Stimulated activated CD8-positive, alpha-beta memory T cell treated with anti-CD3 and anti-CD28 coated beads, Interleukin-7, amount 100 ng/mL, for 48 hours (primary cell): ENCODE measurements at places on chromosomes 12 and 14.

GRCh38 chr12:106769546-106769945, 4.9 kb upstream of the RIC8B start:
- DNase-seq, result no peak

DNA sequence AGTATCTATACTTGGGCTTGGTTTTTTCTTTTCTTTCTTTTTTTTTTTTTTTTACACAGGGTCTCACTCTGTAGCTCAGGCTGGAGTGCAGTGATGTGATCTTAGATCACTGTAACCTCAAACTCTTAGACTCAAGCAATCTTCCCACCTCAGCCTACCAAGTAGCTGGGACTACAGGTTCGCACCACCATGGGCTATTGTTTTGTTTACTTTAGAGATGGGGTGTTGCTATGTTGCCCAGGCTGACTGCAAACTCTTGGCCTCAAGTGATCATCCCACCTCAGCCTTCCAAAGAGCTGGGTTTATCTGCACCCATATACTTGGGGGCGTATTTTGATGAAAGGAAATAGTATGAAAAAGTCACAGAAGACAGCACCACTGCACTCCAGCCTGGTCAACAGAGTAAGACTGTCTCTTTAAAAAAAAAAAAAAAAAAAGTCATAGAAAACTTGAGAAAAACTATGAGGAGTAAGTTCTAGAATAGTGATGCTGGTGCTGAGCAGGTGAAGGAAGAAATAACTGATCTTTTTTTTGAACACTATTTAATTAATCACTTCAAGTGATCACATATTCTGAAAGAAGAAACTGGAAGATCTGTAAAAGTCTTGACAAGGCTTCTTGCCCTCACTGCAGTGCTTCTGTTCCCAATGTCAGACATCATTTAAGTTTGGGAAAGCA, 53.8 kb upstream of the NPFF start:
- DNase-seq, result no peak

DNA sequence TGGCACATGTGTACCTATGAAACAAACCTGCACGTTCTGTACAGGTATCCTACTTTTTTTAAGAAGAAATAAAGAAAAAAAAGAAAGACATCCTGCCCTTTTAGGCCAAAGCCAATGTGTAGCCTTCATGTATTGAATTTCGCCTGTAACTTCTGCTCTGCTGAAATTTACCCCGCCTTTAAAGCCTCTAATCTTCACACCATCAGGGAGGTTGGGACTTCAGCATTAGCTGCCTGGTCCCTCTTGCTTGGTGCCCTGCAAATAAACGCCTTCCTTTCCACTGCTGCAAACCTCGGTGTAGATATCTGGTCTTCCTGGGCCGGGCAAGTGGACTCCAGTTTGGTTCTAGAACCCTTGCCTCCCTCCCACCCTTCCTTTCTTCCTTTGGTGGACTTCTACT, 2.6 kb upstream of the KRT71 start:
- DNase-seq, result no peak

DNA sequence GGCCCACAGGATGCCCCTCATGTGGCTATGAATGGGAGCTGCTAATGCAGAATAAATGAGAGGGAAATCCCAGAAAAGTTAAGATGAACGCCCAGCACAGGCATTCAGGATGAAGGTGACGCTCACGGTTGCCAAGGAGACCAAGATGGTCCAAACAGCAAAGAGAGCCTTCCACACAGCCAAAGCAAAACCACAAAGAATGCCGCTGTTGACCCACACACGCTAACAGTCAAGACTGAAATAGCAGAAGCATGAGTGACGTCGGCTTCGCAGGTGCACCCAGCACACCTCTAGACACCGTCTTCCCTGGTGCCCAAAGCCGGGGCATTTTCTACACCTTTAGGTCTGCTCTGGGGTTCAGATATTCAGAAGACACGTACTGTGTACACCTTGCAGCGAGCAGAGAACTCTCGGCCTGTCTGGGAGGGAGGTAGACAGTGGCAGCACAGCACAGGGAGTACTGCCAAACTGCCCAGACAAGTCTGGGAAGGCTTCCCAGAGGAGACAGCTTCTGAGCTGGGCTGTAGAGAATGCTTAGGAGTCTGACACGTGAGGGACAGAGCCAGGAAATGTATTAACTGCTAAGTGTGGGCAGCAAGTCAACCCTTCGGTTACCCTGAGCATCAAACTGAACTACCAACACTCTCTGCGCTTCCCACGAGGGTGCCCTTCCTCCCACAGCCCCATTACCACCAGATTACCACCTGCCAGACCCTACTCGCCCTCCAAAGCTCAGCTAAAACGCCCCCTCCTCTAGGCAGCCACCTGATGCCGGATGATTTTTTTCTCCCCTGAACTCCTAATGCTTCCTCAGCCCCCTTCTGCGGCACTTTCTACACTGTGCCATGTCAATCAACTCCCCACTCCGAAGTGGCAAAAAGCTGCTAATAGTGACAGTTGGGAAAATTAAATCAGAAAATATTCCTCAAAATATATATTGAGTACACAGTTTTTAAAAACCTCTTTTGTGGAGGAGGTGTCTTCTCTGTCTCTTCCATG, 50.1 kb downstream of the CCDC88C start:
- DNase-seq, result peak; percentile 60

DNA sequence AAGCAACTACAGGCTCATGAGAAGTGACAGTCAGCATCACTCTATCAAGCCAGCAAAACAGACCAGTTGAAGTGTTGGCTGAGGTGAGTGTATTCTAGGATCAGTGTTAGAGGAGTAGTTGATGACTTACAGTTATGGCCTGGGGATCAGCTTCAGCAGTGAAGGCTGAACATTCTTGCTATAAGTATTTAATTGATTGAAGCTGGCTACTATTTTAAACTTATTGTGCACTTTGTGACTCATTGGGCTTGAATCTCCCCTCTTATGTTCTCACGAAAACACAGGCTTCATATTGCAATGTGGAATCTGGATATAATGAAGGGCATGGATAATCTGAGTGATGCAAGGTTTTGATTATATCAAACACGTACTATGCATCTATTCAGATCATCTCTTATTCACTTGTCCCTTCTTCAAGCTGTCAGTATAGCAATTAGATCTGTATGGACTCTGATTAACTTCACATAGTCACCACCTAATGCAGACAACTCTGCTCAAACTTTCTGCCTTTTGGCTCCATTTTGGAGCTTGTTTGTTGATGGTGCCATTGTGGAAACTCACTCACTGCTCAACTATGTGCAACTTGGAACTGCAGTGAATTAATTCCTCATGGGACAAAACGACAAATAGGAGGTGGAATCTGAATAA, 309.2 kb downstream of the SLC16A7 start:
- DNase-seq, result no peak

DNA sequence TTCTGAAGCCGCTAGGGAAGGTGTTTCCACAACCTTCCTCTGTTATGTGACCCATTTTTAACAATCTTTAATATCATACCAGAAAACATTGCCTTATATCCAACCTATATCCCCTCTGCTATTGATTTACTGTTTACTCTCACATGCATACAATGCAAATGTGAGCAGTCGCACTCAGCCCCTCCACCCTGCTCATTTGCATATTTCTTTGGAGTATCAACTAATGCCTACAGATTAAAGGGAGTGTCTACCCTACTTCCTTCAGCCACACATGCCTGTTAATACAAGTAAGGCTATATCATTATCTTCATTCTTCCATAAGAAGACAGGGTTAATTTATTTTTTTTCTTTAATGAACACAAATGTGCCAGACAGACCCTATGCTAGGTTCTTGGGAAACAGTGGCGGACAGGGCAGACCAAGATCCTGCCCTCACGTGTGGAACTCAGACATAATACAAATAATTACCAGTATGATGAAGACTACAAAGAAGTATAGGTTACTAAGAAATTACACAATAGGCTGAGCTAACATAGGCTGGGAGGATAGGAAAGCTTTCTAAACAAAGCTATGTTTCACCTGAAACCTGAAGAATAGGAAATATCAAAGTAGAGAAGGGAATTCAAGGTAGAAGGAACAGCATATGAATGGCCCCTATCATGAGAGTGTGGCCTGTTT, 107.3 kb upstream of the MDM1 start:
- DNase-seq, result no peak

DNA sequence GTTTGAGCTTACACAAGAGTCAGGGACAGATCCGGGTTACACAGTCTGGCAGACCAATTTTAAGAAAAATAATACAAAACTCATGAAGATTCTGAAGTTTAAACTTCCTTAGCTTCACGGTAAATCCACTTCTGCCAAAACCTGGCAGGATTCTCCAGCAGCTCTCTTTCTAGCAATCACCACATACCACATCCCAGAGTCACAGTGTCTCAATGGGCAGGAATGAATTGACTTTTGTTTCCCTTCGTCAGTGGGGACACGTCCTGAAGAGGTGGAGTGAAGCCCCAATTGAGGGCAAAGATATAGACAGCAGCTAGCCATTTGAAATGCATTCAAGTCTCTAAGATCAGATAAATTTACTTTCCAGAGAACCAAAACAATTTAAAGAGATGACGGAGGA, 117.1 kb upstream of the ARHGAP5 start:
- no peak for DNase-seq

- DNase-seq, result no peak
These were observed 75.5 kb downstream of the FBXL14 start for GRCh38 chr12:1518591-1519516.

DNA sequence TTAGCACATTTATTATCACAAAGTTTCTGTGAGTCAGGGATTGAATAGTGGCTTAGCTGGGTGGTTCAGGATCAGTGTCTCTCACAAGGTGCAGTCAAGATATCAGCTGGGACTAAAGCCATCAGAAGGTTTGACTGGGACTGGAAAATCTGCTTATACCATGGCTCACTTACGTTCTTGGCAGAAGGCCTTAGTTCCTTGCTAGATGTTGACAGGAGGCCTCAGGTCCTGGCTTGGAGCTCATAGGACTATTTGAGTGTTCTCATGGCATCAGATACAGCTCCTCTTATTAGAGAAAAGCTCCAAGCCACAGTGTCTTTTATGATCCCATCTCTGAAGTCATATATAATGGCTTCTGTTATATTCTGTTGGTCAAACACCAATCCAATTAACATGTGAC, 127.3 kb downstream of the SLC6A15 start:
- no peak for DNase-seq

GRCh38 chr12:105359856-105360255, 29.4 kb downstream of the C12orf75 start:
- DNase-seq, result no peak

- no peak for DNase-seq
These were observed 966.9 kb upstream of the TMEM132C start for GRCh38 chr12:127300075-127300474.

GRCh38 chr12:110937104-110937641, 16.8 kb upstream of the MYL2 start:
- DNase-seq, result peak; percentile 5

DNA sequence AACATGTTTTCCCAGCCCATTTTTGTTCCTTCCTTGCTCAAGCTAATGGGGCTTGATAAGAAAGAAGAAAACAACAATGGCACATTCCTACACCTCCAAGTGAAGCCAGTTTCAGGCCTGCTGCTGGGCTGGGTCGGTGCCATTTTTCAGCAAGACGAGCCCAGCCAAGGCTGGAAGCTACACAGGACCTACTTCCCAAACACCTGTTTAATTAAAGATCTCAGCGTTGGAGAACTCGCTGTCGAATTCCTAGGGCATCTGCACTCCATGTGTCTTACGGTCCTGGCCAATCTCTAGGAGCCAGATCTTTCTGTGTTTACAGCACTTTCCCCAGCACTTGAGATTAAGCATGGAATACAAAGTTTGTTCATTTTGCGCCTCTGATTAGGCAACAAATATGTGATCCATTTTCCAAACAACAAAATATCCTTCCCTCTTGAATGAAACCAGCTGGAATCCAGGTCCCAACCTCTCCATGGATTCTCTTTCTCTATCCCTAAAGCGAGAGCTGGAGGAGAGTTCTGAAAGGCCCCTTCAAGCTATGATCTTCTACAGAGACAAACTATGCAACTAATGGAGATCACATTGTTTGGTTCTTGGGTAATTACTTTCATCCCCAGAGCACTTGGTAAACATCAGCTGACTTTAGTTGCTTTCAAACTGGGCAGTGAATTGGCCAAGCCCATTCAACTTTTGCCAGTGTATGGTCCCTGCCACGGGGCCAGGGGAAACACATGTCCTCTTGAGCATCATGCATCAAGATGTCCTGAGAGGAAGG, 34.3 kb upstream of the TC2N start:
- DNase-seq, result no peak

DNA sequence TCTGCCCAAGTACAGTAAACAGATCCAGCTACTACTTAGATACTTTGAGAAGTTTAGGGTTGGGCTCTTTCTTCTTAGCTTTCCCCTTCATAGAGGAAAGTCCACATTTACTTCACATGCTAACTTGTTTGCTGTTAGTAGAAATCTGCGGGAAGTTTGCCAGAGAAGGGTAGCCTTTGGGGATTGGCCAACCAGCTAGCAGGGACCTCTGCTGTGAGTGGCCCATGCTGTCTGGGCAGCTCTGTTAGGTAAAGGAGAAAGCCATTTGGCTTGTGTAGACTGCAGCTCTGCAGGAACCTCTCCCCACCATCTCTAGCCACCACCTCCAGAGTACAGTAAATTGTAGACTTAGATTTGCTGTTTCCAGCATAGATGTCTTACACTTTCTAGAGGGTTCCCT, 193.9 kb downstream of the RGS6 start:
- no peak for DNase-seq

- no peak for DNase-seq
These were observed 28.7 kb downstream of the SMUG1 start for GRCh38 chr12:54160089-54160488.

DNA sequence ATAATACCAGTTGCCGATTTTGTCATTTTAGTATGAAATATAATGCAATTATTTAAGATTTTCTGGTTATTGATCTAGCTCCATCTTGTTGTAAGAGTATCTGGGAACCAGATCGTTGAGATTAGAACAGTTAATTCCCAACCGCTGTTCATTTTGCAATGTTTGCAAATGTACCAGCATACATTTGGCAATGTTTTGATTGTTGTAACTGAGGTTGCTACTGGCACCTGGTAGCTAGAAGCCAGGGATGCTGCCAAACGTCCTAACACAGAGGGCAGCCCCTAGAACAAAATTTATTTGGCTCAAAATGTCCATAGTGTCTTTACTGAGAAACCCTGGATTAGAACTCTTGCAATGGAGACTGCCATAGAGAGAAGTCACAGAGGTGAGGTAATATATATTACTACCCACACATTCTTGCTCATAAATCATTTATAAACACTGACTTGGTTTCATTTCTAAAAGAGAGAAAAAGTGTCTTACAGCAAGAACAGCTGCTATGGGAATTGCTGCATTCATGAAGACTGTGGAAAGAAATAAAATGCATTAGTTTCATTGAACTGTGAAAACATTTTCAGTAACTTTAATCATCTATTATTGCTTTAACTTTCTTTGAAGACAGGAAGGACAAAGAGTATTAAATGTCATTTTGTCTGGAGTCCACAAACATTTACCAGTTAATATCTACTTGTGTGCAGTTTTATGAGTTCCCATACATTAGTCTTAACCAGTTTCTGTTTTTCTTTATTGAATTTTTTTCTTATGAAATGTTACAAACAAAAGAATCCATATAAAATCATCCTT, 46.2 kb downstream of the ABCC9 start:
- DNase-seq, result no peak

- DNase-seq, result no peak
These were observed 12.9 kb upstream of the TUBA1A start for GRCh38 chr12:49201595-49202295.
